Thoracic aorta endothelial cell (primary cell): ENCODE measurements at places on chromosomes 1 and 21. TPM values are rescaled to one million over a fixed set of nuclear protein-coding genes. Genes with fewer than 3 reads are reported as not detected.

Gene LCK
- total RNA-seq = 0.13 TPM in 1 of 2 replicates, not detected in the other

Gene SPRR4
- not detected in 2 replicates for total RNA-seq

Gene AIRE
- under 0.01 TPM in 1 of 2 replicates, not detected in the other for total RNA-seq

Gene DNM3
- 3.3 and 4.7 TPM in 2 replicates for total RNA-seq

Gene C4BPA
- total RNA-seq = not detected in 2 replicates

Gene PAPPA2
- 0.14 and 0.80 TPM in 2 replicates for total RNA-seq
